Transverse colon (tissue), 4 donors: ENCODE measurements at places on chromosomes 3 and 15. TPM values are rescaled to one million over a fixed set of nuclear protein-coding genes. Genes with fewer than 3 reads are reported as not detected.

The UROC1 gene
- total RNA-seq = not detected

The ACTC1 gene
- total RNA-seq = 0.41 TPM

The NRROS gene
- not detected for total RNA-seq

The FSTL1 gene
- 106 TPM for total RNA-seq

The GOLGA6L9 gene
- 7.5 TPM for total RNA-seq

The MESP2 gene
- not detected for total RNA-seq

The CLRN1 gene
- not detected for total RNA-seq

The GCSAM gene
- total RNA-seq = 0.64 TPM

The COMMD4 gene
- 55.1 TPM for total RNA-seq

The AGBL1 gene
- 0.40 TPM for total RNA-seq

The HIGD2B gene
- not detected for total RNA-seq

The CCDC54 gene
- not detected for total RNA-seq

The INAFM2 gene
- total RNA-seq = 62.1 TPM

The TADA3 gene
- 504 TPM for total RNA-seq

The FGF12 gene
- 0.32 TPM for total RNA-seq
